IPS DF 6.9 (cell line): ENCODE measurements at places on chromosomes 1 and 21.
A peak's percentile ranks its signal among the peaks of the same experiment; 100 is the strongest.

DNA sequence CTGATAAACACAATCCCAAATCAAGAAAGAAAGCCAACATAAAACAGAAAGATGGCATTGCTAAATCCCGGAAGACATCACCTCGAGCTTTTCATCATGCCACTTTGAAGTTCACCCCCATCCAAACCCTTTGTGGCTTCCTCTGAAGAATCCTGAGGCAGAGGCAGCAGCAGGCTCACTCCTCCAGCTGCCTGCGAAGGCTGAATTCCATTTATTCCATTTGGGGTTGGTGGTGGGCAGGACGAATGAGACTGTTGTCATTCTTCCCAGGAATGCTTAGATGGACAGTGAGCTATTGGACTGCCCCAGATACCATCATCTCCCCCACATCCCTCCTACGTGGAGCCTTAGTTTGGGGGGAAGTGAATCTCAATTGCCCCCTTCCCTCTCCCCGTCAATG is 437.5 kb downstream of the SMYD3 start:
- H3K4me1 ChIP-seq = peaks cover 3% of the 10 kb centered on the region; the same call in 1 of the 2 replicates
- H3K4me3 ChIP-seq = no peak overlapping the region
- no peaks in the 10 kb centered on the region for H3K27me3 ChIP-seq
- no peak for DNase-seq
- H3K36me3 ChIP-seq = no peaks in the 10 kb centered on the region
- H3K27ac ChIP-seq = no peak overlapping the region

DNA sequence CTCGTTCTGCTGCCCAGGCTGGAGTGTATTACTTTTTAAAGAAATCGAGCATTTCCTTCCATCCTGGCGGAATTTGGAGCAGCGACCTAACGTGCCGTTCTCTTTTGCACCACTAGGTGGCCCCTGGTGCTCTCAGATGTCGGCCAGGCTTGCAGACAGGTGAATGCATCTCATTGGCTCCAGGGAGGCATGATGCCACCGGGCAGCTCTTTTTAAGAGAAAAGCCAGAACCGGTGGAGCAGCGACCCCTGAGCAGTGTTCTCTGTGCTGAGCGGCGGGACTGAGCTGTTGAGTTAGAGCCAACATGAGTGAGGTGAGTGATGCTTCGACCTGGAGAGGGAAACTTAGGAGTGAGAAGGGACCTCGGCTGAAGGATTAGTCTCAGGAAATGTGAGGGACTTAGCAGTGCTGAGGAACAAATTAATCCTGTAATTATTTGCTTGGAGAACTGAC is at the start of gene PCP4:
Gene PCP4, plus strand, starts transcription at position 241 of the 453 bp plus-strand sequence. Its CDS starts 64 bp downstream, at position 305.
- no peak within 1 kb of the TSS for H3K4me3 ChIP-seq
- peak; percentile 77 for DNase-seq
- H3K36me3 ChIP-seq = no peaks in the 10 kb centered on the region
- H3K27me3 ChIP-seq = no peaks in the 10 kb centered on the region
- no peak within 1 kb of the TSS for H3K27ac ChIP-seq

DNA sequence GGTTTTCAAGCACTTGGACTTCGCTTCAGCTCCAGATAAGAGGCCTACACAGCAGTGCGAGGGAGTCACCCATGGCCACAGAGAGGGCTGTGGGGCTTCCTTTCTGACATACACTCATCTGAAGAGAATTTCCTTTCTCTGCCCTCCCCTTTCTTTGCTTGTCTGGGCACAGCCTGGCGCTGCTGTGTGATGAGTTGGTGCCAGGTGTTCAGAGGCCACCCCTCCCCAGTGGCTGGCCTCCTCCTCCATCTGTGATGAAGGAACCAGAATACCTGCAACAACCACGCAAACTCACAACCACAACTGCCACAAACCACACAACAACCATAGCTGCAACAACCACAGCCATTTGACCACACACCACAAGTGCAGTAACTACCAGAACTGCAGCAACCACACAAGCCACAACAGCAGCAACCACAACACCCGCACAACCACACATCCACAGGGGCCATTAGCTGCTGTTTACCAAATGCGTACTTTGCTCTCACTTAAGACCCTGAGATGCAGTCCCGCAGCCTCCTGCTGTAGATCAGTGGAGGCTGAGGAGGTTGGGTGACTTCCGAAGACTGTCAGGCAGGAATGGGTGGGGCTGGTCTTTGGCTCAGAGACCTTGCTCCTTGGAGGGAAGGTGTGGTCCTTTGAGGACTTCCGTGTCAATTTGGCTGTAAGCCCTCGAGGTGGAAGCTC is 71.1 kb downstream of the IER5 start:
- H3K36me3 ChIP-seq = no peaks in the 10 kb centered on the region
- DNase-seq = no peak
- no peaks in the 10 kb centered on the region for H3K4me1 ChIP-seq

GRCh38 chr1:41696381-41696780 is 211.9 kb upstream of the EDN2 start:
- no peaks in the 10 kb centered on the region for H3K27me3 ChIP-seq
- H3K4me3 ChIP-seq = no peak overlapping the region
- H3K27ac ChIP-seq = no peak overlapping the region

- DNase-seq = no peak
- no peaks in the 10 kb centered on the region for H3K36me3 ChIP-seq
- no peaks in the 10 kb centered on the region for H3K27me3 ChIP-seq
- no peaks in the 10 kb centered on the region for H3K4me1 ChIP-seq
Measured at GRCh38 chr1:172255223-172255560, 165.3 kb upstream of the C1orf105 start.

DNA sequence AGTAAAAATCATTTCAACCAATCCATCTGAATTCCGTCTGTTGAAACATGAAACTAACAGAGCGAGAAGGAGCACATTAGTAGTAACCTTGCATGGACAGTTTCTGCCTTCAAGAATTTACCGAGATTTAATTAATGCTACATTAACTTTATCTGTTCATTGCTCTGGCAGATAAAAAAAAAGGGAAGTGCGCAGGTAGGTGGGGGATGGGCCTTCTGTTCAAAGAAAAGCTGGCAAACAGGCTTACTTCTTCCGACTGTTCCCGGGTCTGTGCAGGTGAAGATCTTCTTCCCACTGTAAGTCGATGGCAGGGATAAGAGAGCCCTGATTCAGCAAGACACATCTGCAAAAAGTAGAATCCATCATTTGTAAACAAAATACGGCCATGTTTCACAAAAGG is 172.6 kb upstream of the DMRTA2 start:
- no peak overlapping the region for H3K27ac ChIP-seq
- no peaks in the 10 kb centered on the region for H3K36me3 ChIP-seq
- no peaks in the 10 kb centered on the region for H3K27me3 ChIP-seq
- H3K4me1 ChIP-seq = no peaks in the 10 kb centered on the region; the same call in 1 of the 2 replicates

- peaks cover 2% of the 10 kb centered on the region for H3K4me1 ChIP-seq
- H3K4me3 ChIP-seq = no peak overlapping the region
- no peaks in the 10 kb centered on the region for H3K36me3 ChIP-seq
- DNase-seq = no peak
- H3K27me3 ChIP-seq = no peaks in the 10 kb centered on the region
Measured at GRCh38 chr1:157311730-157312081, 173.5 kb upstream of the ETV3 start.

DNA sequence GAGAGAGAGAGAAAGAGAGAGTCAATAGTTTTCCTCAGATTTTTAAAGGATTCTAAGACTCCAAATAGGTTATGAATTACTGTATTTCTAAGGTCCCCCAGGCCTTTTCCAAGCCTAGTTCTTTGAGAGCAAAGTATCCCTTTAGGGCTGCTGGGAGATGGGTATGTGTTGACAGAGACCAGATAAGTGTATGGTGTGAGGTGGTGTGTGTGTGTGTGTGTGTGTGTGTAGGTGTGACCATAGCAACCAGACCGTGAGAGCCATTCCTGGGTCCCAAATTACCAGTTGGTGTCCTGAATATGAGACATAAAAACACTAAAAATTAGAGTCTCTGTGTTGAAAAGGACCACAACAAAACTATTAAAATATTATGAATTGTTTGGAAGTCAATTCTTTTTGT is 41.7 kb upstream of the DNAJC6 start:
- H3K27ac ChIP-seq = no peak overlapping the region
- H3K4me1 ChIP-seq = no peaks in the 10 kb centered on the region
- H3K36me3 ChIP-seq = no peaks in the 10 kb centered on the region
- H3K27me3 ChIP-seq = no peaks in the 10 kb centered on the region

- no peaks in the 10 kb centered on the region for H3K36me3 ChIP-seq
- H3K4me1 ChIP-seq = 0 out of 2 replicates have a peak, but pooled peaks cover 2% of the 10 kb centered on the region
- no peaks in the 10 kb centered on the region for H3K27me3 ChIP-seq
- DNase-seq = no peak
- no peak overlapping the region for H3K4me3 ChIP-seq
Measured at GRCh38 chr1:245235156-245235555, 80.4 kb downstream of the KIF26B start.

GRCh38 chr1:23902321-23903278 is 10.6 kb downstream of the CNR2 start:
- no peak for DNase-seq
- no peak overlapping the region for H3K27ac ChIP-seq

DNA sequence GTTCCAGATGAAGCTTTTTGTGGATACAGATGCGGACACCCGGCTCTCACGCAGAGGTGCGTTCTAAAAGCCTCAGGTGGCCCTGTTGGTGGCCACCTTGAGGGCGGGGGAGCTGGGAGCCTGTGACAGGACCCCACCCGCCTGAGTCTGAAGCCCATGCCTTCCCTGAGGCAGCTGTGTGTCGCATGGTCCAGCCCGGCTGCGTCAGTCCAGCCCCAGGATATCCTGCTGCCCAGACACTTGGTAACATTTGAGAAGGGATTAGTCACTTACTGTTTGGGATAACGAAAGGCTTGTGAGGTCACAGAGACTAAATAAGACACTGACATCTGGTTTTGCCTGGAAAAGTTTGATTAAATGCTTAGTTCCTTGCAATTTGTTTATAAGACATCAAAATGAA is 68.9 kb downstream of the UCK2 start:
- H3K4me1 ChIP-seq = no peaks in the 10 kb centered on the region
- H3K27me3 ChIP-seq = no peaks in the 10 kb centered on the region
- H3K27ac ChIP-seq = no peak overlapping the region
- H3K4me3 ChIP-seq = no peak overlapping the region

- H3K36me3 ChIP-seq = no peaks in the 10 kb centered on the region
- H3K27me3 ChIP-seq = no peaks in the 10 kb centered on the region
- no peak overlapping the region for H3K27ac ChIP-seq
- H3K4me3 ChIP-seq = no peak overlapping the region
- H3K4me1 ChIP-seq = peaks cover 2% of the 10 kb centered on the region; the same call in 1 of the 2 replicates
Measured at GRCh38 chr1:29523576-29523975, 287.3 kb downstream of the PTPRU start.

DNA sequence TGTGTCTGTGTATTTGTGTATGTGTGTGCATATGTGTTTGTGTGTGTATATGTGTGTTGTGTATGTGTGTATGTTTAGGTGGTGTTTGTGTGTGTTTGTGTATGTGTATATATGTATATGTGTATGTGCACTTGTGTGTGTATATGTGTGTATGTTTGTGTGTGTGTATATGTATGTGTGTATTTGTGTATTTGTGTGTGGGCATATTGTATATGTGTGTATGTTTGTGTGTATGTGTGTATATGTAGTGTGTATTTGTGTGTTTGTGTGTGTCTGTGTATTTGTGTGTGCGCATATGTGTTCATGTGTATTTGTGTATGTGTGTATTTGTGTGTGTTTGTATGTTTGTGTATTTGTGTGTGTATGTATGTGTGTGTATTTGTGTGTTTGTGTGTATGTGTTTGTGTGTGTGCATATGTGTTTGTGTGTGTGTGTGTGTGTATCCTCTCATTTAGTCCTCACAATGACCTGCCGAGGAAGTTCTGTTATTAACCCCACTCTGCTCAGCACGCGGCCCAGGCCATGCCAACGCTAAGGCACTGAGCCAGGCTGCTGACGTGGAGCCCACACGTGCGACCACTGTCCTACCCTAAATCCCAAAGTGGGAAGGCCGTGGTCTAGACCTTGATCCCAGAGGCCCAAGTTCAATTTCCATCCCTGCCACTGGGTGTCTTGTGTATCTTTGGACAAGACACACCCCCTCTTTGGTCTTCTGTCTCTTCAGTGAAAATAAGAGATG is 43.2 kb upstream of the TMEM51 start:
- H3K27ac ChIP-seq = no peak overlapping the region
- H3K27me3 ChIP-seq = no peaks in the 10 kb centered on the region
- no peaks in the 10 kb centered on the region for H3K36me3 ChIP-seq
- no peak for DNase-seq
- H3K4me3 ChIP-seq = no peak overlapping the region
- peaks cover 11% of the 10 kb centered on the region for H3K4me1 ChIP-seq

GRCh38 chr1:212515329-212515760 is 82.6 kb downstream of the NENF start:
- no peak overlapping the region for H3K27ac ChIP-seq
- no peaks in the 10 kb centered on the region for H3K36me3 ChIP-seq
- H3K27me3 ChIP-seq = peaks cover 1% of the 10 kb centered on the region; the same call in 1 of the 2 replicates
- peaks cover 3% of the 10 kb centered on the region; the same call in 1 of the 2 replicates for H3K4me1 ChIP-seq

- H3K27ac ChIP-seq = no peak overlapping the region
- H3K27me3 ChIP-seq = no peaks in the 10 kb centered on the region
- no peak for DNase-seq
- no peaks in the 10 kb centered on the region for H3K36me3 ChIP-seq
- peaks cover 3% of the 10 kb centered on the region for H3K4me1 ChIP-seq
Measured at GRCh38 chr1:18396247-18396980, 84.3 kb upstream of the KLHDC7A start.

DNA sequence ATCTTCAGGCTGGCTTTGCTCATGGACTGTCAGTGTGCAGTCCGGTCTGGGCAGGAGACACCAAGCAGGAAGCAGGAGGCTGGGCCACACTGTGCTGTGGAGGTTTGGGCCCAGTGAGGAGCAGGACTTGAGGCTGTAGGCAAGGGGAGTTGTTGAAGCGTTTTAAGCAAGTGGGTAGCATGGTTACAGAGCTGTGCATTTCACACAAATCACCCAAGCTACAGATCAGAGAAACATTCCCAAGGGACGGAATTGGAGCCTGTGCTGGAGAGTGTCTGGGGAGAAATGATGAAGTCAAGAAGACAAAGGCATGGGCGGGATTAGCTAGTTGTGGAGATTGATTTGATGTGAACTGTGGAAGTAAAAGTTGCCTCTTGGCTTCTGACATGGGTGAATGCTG is 60.9 kb downstream of the KIF21B start:
- no peaks in the 10 kb centered on the region for H3K4me1 ChIP-seq
- H3K4me3 ChIP-seq = no peak overlapping the region
- no peak overlapping the region for H3K27ac ChIP-seq
- no peaks in the 10 kb centered on the region for H3K27me3 ChIP-seq
- no peaks in the 10 kb centered on the region for H3K36me3 ChIP-seq

DNA sequence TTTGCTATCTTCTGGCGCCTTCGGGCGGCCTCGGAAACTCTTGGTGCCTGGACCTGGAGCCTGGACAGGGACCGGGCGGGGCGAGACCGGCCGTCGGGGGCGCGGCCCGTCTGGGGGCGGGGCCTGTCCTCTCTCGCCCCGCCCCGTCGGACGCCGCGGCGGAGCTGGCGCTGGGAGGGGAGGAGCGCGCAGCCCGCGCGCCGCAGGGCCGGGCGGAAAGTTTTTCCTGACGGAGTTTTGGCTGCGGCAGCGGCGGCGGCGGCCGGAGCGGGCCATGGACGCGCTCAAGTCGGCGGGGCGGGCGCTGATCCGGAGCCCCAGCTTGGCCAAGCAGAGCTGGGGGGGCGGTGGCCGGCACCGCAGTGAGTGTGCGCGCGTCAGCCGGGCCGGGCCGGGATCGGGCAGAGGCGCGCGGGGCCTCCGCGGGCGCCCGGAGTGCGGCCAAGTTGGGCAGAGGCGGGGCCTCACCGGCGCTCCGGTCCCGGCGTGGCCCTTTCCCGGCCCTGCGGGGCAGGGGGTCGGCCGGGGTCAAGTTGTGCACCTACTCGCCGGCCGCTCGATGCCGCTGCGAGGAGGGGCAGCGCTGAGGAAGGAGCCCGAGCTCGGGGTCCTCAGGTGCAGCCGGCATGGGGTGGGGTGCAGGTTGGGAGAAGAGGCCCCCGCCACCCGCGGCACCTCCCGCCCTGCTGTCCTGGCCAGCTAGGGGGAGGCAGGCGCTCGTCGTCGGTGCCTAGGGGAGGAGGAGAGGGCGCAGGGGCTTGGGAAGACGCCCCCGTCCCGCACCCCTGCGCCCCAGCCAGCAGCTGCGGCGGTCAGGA is at the start of gene LDLRAP1:
Gene LDLRAP1, plus strand, starts transcription at position 182 of the 818 bp plus-strand sequence. Its CDS starts 93 bp downstream, at position 275.
- H3K4me1 ChIP-seq = peaks cover 4% of the 10 kb centered on the region; the same call in 1 of the 2 replicates
- peak within 1 kb of the TSS; percentile 88 for H3K4me3 ChIP-seq
- no peaks in the 10 kb centered on the region for H3K36me3 ChIP-seq
